ENCODE measurements at places on chromosomes 1 and 21. TPM values are rescaled to one million over a fixed set of nuclear protein-coding genes. Genes with fewer than 3 reads are reported as not detected.

The GPR161 gene
- 16.4 TPM for total RNA-seq

- DNase-seq, result no peak
These were observed 60.1 kb downstream of the DIPK1A start for GRCh38 chr1:92901126-92901525.

DNA sequence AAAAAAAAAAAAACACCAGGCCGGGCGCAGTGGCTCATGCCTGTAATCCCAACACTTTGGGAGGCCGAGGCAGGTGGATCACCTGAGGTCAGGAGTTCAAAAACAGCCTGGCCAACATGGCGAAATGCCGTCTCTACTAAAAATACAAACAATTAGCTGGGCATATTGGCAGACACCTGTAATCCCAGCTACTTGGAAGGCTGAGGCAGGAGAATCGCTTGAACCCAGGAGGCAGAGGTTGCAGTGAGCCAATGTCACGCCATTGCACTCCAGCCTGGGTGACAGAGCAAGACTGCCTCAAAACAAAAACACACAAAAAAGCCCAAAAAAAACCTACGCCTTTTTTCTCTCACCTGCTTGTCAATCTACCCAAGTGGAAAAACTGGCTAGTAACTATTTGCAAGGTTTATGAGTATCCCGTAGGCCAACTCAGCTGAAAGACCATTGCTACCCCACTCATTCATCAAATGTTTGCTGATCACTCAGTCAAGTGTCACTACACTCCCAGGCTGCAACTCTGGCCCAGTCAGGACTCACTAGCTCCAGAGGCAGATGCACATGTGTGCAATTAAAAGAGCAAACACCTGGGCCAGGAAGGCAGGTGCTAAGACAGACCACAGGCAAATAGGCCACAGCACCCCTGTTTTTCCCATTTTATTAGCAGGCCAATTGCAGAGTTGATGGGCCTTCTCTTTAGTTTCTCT lies 2.0 kb downstream of the CSRP1 start:
- no peak for DNase-seq

DNA sequence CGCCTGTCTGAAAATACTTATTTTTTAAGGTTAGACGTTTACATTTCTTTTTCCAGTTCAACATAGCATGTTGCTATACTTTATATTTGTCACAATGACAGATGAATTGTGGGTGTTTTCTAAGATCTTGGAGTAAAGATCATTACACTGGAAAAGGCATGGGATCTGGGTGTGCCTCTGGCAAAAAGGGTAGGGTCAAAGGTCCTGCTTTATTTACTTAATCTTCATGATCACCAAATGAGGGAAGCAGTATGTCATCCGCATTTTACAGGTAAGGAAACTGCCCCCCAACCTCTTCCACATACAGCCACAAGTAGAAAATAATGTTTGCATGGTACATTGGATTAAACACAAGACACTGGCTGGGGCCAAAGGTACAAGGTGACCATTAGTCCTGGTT lies 12.5 kb upstream of the SMPDL3B start:
- no peak for DNase-seq

- no peak for DNase-seq
These were observed 152.0 kb downstream of the LMX1A start for GRCh38 chr1:165204548-165204947.

DNA sequence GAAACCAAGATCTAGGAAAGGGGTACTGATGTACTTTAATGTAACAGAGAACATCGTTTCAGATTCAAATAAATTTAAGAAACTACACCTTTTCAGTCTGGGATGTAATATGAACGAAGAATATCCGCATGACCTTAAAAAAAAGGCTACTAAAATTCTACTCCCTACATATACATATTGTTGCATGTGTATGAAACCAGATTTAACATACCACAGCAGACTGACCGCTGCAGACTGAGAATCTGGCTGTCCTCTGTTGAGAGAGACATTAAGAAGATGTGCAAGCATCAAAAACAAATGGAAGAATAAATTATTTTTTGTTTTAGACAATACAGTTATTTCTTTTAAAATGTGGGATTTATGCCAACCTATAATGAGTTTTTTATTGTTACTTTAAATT lies 166.6 kb downstream of the LMX1A start:
- no peak for DNase-seq
